ENCODE measurements at places on chromosomes 16 and 17. TPM values are rescaled to one million over a fixed set of nuclear protein-coding genes. Genes with fewer than 3 reads are reported as not detected.

The RNF227 gene
- 4.7 TPM for total RNA-seq

The JUP gene
- 56.0 TPM for total RNA-seq

The NPIPA3 gene
- total RNA-seq, result 0.88 TPM

The C1QTNF8 gene
- 0.17 TPM for total RNA-seq

The PABPN1L gene
- total RNA-seq, result not detected

The TNRC6C gene
- 21.5 TPM for total RNA-seq

The VAT1L gene
- total RNA-seq, result 79.7 TPM

The HBQ1 gene
- total RNA-seq, result 6.6 TPM

The MRPL28 gene
- 73.9 TPM for total RNA-seq

The PHAF1 gene
- total RNA-seq, result 15.5 TPM

The ZNF205 gene
- total RNA-seq, result 9.2 TPM

The IKZF3 gene
- total RNA-seq, result 0.17 TPM

The CTRB1 gene
- total RNA-seq, result not detected

The SEZ6 gene
- total RNA-seq, result 23.5 TPM

The HSD11B2 gene
- total RNA-seq, result 3.0 TPM

The TBC1D26 gene
- total RNA-seq, result 0.61 TPM

The KRTAP17-1 gene
- total RNA-seq, result not detected

Measured in spinal cord (tissue), 10 donors.